GM12878 (cell line): ENCODE measurements at places on chromosomes 5 and 9. TPM values are rescaled to one million over a fixed set of nuclear protein-coding genes. Genes with fewer than 3 reads are reported as not detected.

The CDC26 gene
- 28.2 and 28.9 TPM in 2 replicates for total RNA-seq

The OTP gene
- 8.4 and 8.5 TPM in 2 replicates for total RNA-seq

The ZNF883 gene
- 0.18 TPM in 1 of 2 replicates, not detected in the other for total RNA-seq

The LAMC3 gene
- 0.08 TPM in 1 of 2 replicates, not detected in the other for total RNA-seq

The TAF11L10 gene
- not detected in 2 replicates for total RNA-seq

The SV2C gene
- total RNA-seq = 1.1 TPM in 2 replicates

The SPARC gene
- total RNA-seq = 81.7 and 89.7 TPM in 2 replicates

The TMEM161B gene
- 22.6 and 23.9 TPM in 2 replicates for total RNA-seq

The LIFR gene
- 0.10 and 0.27 TPM in 2 replicates for total RNA-seq

The DOCK2 gene
- total RNA-seq = 179 and 192 TPM in 2 replicates

The GRXCR2 gene
- not detected in 2 replicates for total RNA-seq

The PCDHGB2 gene
- 0.16 and 0.38 TPM in 2 replicates for total RNA-seq

- DNase-seq = no peak
- H3K27me3 ChIP-seq = no peaks in the 10 kb centered on the region
- no peaks in the 10 kb centered on the region for H3K36me3 ChIP-seq
- no peak overlapping the region for H3K4me3 ChIP-seq
- H3K27ac ChIP-seq = no peak overlapping the region
- no peaks in the 10 kb centered on the region for H3K4me1 ChIP-seq
Observed at GRCh38 chr9:20048985-20049384, 260.1 kb upstream of the SLC24A2 start.

DNA sequence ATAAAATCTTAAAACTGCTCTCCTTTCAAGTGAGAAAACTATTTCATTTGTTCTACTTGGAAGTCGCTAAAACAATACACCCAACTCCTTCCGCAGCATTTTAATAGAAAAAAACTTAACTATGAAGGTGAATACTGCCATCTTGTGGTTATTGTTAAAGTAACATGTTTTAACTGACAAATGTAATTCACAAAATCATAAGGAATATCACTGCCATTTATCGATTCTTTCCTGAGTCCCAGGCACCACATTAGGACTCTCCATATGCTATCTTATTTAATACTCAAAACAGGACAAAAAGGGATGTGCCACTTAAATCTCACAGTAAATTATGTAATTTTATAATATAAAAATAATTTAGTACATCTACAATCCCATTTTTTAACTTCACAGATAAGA is 130.5 kb upstream of the ITGA1 start:
- H3K36me3 ChIP-seq = no peaks in the 10 kb centered on the region
- H3K4me3 ChIP-seq = no peak overlapping the region
- DNase-seq = no peak
- no peak overlapping the region for H3K27ac ChIP-seq

GRCh38 chr5:170302653-170303501 is 5.3 kb upstream of the LCP2 start:
- DNase-seq = peak; percentile 68
- no peaks in the 10 kb centered on the region for H3K36me3 ChIP-seq
- H3K27ac ChIP-seq = peak overlapping the region; percentile 24; the same call in 1 of the 2 replicates
- H3K4me3 ChIP-seq = no peak overlapping the region
- no peaks in the 10 kb centered on the region for H3K27me3 ChIP-seq
- H3K4me1 ChIP-seq = peaks cover 34% of the 10 kb centered on the region

- no peaks in the 10 kb centered on the region for H3K27me3 ChIP-seq
- no peaks in the 10 kb centered on the region for H3K4me1 ChIP-seq
- no peak overlapping the region for H3K27ac ChIP-seq
Observed at GRCh38 chr9:135379540-135380267, 99.9 kb upstream of the PPP1R26 start.

- H3K27me3 ChIP-seq = no peaks in the 10 kb centered on the region
- no peak for DNase-seq
- H3K4me1 ChIP-seq = no peaks in the 10 kb centered on the region
- H3K4me3 ChIP-seq = no peak overlapping the region
- no peak overlapping the region for H3K27ac ChIP-seq
Observed at GRCh38 chr9:116423149-116423548, 264.0 kb upstream of the TRIM32 start.

DNA sequence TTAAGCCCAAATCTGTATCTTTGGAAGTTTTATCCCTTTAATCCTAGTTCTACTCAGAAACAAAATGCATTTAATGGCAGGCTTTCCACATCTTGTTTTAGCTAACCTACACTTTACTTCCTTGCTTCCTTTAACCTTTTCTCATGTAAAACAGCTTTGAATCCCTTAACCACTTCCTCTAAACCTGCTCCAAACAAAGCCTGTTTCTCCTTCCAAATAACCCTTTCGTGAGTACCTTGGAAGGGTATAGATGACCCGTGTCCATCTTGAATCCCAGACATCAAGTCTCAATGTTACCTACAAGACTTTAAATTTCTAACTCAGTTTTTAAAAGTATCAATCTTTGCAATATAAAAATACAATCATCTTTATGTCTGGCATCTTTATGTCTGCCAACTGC is 78.4 kb downstream of the DROSHA start:
- H3K4me1 ChIP-seq = no peaks in the 10 kb centered on the region
- H3K27me3 ChIP-seq = no peaks in the 10 kb centered on the region
- no peak overlapping the region for H3K4me3 ChIP-seq

DNA sequence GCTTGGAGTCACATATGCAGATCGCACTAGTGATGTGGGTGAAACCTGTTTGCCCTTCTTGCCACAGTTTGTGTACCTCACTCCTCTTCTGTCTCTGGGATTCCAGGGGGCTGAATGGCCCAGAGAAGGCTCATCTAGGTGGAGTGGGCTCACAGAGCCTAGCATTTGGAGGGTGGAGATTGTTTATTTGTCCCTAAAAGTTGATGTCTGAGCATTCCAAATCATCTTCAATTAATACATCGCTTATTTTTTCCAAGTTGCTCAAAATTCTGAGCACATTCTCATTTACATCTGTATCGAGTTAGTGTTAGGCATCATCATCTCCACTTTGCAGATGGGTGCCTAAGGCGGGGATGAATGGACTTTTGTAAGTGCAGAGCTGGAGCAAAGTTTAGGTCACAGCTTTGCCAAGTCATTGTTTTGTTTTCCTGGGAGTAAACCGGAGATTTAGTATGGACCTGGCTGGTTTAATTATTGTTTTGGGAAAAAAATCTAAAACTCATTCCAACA is 2.0 kb downstream of the ABL1 start:
- H3K27me3 ChIP-seq = no peaks in the 10 kb centered on the region
- H3K27ac ChIP-seq = no peak overlapping the region
- no peaks in the 10 kb centered on the region for H3K36me3 ChIP-seq
- DNase-seq = no peak

GRCh38 chr5:154278908-154279307 is 88.4 kb downstream of the GALNT10 start:
- peak; percentile 26 for DNase-seq
- H3K4me1 ChIP-seq = peaks cover 43% of the 10 kb centered on the region
- no peak overlapping the region for H3K4me3 ChIP-seq
- H3K27ac ChIP-seq = no peak overlapping the region; the same call in 1 of the 2 replicates
- no peaks in the 10 kb centered on the region for H3K27me3 ChIP-seq
- peaks cover 5% of the 10 kb centered on the region; the same call in 1 of the 2 replicates for H3K36me3 ChIP-seq

GRCh38 chr5:72644296-72644695 is 137.1 kb upstream of the ZNF366 start:
- DNase-seq = no peak
- H3K27me3 ChIP-seq = no peaks in the 10 kb centered on the region
- no peaks in the 10 kb centered on the region for H3K4me1 ChIP-seq
- no peaks in the 10 kb centered on the region for H3K36me3 ChIP-seq
- no peak overlapping the region for H3K4me3 ChIP-seq
- no peak overlapping the region for H3K27ac ChIP-seq

- H3K4me1 ChIP-seq = no peaks in the 10 kb centered on the region
- no peaks in the 10 kb centered on the region for H3K27me3 ChIP-seq
- no peaks in the 10 kb centered on the region for H3K36me3 ChIP-seq
- H3K27ac ChIP-seq = no peak overlapping the region
Observed at GRCh38 chr5:85375525-85375924, 990.8 kb upstream of the EDIL3 start.

DNA sequence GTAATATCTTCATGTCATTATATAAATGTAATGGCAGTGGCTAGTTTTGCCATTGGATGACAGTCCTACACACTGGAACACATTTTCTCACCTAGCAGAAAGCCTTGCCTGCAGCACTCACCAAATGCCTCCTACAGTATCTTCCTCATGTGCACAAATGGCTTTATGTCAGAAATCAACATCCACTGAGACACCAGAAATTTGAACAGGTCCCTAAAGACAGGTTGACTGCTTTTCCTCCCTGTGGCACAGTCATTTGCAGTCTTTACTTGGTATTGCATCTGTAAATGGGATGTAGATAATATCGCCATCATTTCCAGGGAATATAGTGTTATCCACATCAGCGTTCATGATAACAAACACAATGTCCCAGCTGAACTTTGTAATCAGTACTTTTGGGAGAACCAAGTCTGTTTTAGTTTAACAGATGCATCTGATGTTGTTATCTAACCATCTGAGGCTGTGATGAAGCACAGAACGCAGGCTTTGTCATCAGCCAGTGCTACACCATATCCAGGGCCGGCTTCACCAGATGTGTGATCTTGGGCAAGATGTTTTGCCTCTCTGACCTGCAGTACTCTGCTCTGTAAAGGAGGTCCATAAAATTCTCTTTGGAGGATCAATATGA is 83.9 kb upstream of the TAS2R1 start:
- no peak overlapping the region for H3K4me3 ChIP-seq
- no peaks in the 10 kb centered on the region for H3K27me3 ChIP-seq
- H3K4me1 ChIP-seq = no peaks in the 10 kb centered on the region; the same call in 1 of the 2 replicates
- no peak for DNase-seq
- H3K36me3 ChIP-seq = no peaks in the 10 kb centered on the region
